ENCODE measurements at places on chromosomes 4 and X. TPM values are rescaled to one million over a fixed set of nuclear protein-coding genes. Genes with fewer than 3 reads are reported as not detected.

DNA sequence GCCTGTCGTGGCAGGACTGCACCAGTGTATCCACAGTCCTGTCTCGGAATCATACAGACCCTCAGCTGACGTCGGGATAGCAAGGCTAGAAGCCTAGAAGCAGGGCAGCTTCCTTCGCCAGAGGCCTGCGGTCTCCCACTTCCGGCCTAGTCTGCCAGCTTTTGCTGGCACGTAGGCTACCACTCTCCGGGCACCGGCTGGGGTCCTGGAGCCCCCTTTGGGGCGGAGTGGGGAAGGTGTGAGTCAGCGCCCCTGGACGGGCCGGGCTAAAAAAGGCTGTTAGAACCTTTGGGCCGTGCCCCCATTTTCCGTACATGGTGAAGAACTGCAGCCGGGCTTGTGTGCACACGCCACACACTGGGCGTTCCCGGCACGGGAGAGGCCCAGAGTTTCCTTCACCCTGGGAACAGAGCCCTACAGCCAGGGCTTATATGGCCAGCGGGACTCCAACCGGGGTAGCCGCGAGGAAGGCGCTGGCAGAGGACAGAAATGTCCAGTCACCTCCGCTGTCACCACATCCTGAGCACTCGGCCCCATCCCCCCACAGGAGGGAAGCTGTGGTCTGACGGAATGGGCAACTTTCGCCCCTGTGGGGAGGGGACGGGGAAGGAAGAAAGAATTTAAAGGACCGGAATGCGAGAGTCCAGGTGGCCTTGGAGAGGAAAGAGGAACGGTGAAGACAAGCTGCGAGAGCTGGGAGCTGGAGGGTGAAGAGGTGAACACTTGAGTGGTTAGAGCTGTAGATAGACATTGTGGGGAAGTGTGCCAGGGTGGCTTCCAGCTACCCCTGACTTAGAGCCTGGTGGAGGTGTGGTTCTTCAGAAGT lies 4.6 kb downstream of the MAGIX start:
- no peaks in the 10 kb centered on the region for H3K27me3 ChIP-seq
- no peaks in the 10 kb centered on the region for H3K36me3 ChIP-seq
- DNase-seq = peak; percentile 49

DNA sequence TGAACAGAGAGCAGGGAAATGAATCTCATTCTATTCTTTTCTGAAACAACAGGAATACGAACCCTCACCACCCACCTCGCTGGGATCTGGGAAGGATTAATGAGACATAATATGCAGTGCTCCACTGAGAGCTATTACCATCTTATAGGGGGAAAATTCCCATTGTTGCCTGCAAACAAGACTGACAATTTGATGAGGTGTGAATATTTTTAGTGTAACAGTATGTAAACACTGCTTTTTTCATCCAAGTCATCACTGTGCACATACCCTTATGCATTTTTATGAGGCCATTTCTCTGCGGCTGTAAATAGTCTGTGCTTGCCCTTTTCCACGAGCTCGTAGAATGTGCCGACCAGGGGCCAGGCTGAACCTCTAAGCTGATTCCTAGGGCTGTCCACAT lies 285.6 kb upstream of the CPEB2 start:
- no peaks in the 10 kb centered on the region for H3K36me3 ChIP-seq
- H3K4me3 ChIP-seq = no peak overlapping the region
- no peak overlapping the region for H3K27ac ChIP-seq
- DNase-seq = no peak
- no peaks in the 10 kb centered on the region for H3K4me1 ChIP-seq
- H3K27me3 ChIP-seq = no peaks in the 10 kb centered on the region

DNA sequence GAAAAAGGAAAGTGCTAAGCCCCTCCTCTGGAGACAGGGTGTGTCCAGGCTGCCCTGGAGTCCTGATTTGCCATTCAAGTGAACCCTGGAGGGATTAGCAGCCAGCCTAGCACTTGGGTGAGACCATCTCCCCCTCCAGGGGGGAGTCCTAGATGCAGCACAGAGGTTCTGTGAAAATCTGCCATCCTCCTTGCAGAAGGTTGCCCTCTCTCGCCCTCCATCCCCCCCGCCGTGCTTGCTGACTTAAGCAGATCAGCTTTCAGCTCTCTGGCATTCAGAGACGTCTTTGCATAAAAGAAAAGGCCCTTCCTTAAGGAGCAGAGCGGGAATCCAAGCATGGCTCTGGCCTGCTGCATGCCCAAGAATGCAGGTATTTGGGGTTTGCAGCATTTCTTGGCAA lies 102.1 kb upstream of the SCML1 start:
- no peak for DNase-seq
- H3K27ac ChIP-seq = no peak overlapping the region
- peaks cover 6% of the 10 kb centered on the region for H3K4me1 ChIP-seq
- H3K4me3 ChIP-seq = no peak overlapping the region

VEGFC gene
- total RNA-seq = 0.11 TPM

CSAG3 gene
- not detected for total RNA-seq

CTAG1A gene
- total RNA-seq = not detected

DNA sequence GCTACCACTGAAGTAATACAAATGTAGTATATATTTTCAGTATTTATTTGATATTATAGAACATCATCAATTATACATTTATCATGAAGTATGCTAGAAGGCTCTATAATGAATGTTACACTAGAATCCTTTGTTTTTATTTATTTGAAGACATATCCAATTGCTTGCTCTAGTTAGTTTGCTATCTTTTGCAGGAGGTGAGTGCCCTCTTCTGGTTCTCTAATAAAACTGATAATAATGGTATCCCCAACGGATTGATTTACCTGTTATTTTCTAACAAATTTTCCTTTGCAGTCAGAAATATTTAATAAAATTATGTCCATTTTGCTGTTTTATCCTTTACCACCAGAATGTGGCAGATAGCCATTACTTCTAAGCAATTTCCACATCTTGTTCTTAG lies 274.3 kb upstream of the TACR3 start:
- H3K4me3 ChIP-seq = no peak overlapping the region
- DNase-seq = no peak
- no peak overlapping the region for H3K27ac ChIP-seq
- no peaks in the 10 kb centered on the region for H3K36me3 ChIP-seq
- H3K4me1 ChIP-seq = no peaks in the 10 kb centered on the region

CCSER1 gene
- not detected for total RNA-seq

GRCh38 chrX:113548308-113549015 lies 707.8 kb upstream of the AMOT start:
- H3K27me3 ChIP-seq = no peaks in the 10 kb centered on the region
- no peaks in the 10 kb centered on the region for H3K4me1 ChIP-seq
- no peak for DNase-seq
- no peak overlapping the region for H3K27ac ChIP-seq

SYNPO2 gene
- total RNA-seq = 0.09 TPM

DNA sequence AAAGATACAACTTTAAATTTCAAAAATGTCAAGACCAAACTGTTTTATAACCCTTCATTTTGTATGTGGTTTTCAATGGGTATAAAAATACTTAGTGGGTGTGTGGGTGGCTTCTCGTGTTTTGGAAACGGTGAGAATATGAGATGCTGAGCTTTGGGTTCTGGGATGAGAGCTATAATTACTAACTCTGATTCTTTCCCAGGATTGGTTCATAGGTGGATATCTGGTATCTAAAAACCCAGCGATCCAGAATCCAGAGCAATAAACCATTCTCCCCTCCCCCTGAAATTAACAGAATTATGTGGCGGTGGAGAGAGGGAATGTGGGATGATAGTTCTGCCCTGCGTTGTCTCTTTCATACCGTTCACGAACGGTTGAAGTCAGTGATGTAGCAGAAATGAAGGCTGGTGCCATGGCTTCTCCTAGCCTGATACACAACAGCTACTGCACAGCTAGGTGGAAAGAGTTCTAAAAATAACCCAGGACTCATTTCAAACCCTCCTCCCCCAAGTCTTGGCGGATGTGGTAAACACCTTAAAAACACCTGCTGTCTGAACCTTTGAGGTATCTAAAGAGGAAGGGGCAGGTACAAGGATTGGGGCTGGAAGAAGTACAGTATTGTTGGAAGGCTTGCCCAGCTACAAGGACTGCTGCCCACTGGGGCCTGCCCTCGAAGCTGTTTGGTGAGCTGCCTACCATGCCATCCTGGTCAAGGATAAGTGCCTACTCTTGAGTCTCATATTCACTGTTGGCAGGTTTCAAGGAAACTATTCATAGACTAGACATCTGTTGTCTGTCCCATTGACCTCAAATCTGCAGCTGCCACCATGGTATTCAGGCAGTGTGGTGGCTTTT lies 44.5 kb downstream of the SEPTIN11 start:
- no peak overlapping the region for H3K27ac ChIP-seq
- peaks cover 40% of the 10 kb centered on the region for H3K4me1 ChIP-seq
- H3K27me3 ChIP-seq = peaks cover 72% of the 10 kb centered on the region

DCAF16 gene
- 41.7 TPM for total RNA-seq

- H3K27ac ChIP-seq = no peak overlapping the region
- no peaks in the 10 kb centered on the region for H3K4me1 ChIP-seq
- no peaks in the 10 kb centered on the region for H3K36me3 ChIP-seq
- no peak for DNase-seq
- no peak overlapping the region for H3K4me3 ChIP-seq
These were observed 887.1 kb upstream of the AGA start for GRCh38 chr4:178329226-178329872.

DNA sequence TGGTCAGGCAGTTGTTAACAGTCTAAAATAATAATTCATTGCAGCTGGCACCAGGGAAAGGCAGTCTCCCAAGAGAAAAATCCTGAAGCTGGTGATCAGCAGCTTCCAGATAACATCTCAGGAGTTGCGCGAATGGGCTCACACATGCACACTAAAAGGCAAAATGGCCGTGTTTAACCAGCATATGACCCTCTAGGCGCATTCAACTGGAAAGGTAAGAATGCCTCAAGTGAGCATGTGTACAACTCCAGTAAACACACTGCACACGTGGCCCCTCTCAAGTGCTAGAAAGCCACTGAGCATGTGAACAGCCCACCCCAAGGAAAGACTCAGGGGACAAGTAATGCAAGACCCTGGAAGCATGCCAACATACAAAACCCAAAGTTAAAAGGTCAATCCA lies 33.1 kb downstream of the STPG2 start:
- H3K27ac ChIP-seq = no peak overlapping the region
- no peak for DNase-seq
- peaks cover 13% of the 10 kb centered on the region for H3K27me3 ChIP-seq
- H3K4me3 ChIP-seq = no peak overlapping the region
- no peaks in the 10 kb centered on the region for H3K36me3 ChIP-seq
- H3K4me1 ChIP-seq = no peaks in the 10 kb centered on the region

GRCh38 chr4:61202638-61203435 lies 2.7 kb downstream of the ADGRL3 start:
- peaks cover 43% of the 10 kb centered on the region for H3K27me3 ChIP-seq
- no peaks in the 10 kb centered on the region for H3K4me1 ChIP-seq
- H3K36me3 ChIP-seq = no peaks in the 10 kb centered on the region
- H3K4me3 ChIP-seq = no peak overlapping the region
- H3K27ac ChIP-seq = no peak overlapping the region

DNA sequence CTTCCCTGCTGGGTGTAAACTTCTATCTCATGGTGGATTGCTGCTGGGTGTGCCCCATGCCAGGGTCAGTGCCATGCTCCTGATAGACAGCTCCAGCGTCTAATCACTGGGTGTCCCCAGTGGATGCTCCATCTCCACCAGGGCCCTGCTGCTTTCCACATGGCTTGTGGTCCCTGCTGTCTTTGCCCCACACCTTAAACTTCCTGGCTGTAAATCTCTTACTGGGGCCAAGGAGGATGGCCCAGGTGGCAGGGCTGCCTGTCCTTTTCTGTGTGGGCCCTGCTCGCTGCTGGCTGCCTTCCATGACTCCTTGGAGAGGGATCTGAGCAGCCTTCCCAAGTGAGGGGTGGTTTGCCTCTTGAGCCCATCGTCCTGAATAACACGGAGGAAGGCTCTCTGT lies 51.8 kb downstream of the RGS12 start:
- no peak for DNase-seq
- peaks cover 6% of the 10 kb centered on the region for H3K27me3 ChIP-seq
- peaks cover 17% of the 10 kb centered on the region for H3K4me1 ChIP-seq
- no peaks in the 10 kb centered on the region for H3K36me3 ChIP-seq

DNA sequence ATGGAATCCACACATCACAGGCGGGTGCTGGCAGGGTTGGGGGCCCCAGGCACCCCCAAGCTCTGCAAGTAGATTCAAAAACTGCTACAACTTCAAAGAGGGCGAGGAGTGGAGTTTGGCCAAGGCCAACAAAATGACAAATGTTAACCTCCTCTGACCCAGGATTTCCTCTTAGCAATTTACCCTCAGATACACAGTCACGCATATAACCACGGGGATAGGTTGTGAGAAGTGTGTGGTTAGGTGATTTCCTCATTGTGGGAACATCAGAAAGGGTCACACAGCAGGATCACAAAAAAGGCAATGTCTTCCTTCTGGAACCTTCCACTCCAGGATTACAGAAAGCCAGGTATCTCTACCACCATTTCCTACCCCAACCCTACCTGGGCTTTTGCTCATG lies 62.4 kb downstream of the C4orf50 start:
- no peaks in the 10 kb centered on the region for H3K36me3 ChIP-seq
- no peak overlapping the region for H3K27ac ChIP-seq
- H3K4me3 ChIP-seq = no peak overlapping the region
- no peak for DNase-seq
- H3K4me1 ChIP-seq = peaks cover 5% of the 10 kb centered on the region

DNA sequence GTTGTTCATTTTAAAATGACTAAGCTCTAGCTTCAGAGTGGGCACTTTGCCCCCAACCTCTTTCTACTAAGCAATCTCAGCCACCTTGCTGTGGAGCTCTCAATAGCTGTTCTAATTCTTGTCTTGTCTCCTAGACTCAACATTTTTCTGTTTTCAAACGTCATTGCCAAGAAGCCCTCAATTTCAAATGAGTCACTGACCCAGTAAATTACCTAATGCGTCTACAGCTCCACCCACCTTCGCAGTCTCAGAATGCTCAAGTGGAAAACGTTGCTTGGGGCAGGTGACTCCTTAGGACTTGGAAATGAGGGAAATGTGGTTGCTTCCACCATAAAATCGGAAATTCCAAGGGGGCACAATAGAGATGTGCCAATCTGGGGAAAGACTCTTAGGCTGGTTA lies 59.0 kb downstream of the ING2 start:
- H3K27ac ChIP-seq = no peak overlapping the region
- H3K4me1 ChIP-seq = no peaks in the 10 kb centered on the region
- H3K4me3 ChIP-seq = no peak overlapping the region
- no peaks in the 10 kb centered on the region for H3K36me3 ChIP-seq
- peaks cover 6% of the 10 kb centered on the region for H3K27me3 ChIP-seq
- DNase-seq = no peak

- no peaks in the 10 kb centered on the region for H3K4me1 ChIP-seq
- no peak for DNase-seq
- H3K36me3 ChIP-seq = no peaks in the 10 kb centered on the region
- H3K4me3 ChIP-seq = no peak overlapping the region
These were observed 107.9 kb downstream of the PALLD start for GRCh38 chr4:168604496-168605373.

- no peak overlapping the region for H3K27ac ChIP-seq
- no peaks in the 10 kb centered on the region for H3K27me3 ChIP-seq
- DNase-seq = no peak
- H3K4me1 ChIP-seq = no peaks in the 10 kb centered on the region
These were observed 1540.5 kb downstream of the C4orf33 start for GRCh38 chr4:130636486-130636885.

NAP1L3 gene
- 0.78 TPM for total RNA-seq

RBM47 gene
- total RNA-seq = 32.9 TPM

PPID gene
- 58.5 TPM for total RNA-seq

GRCh38 chr4:71243091-71243833 lies 95.6 kb upstream of the SLC4A4 start:
- no peak overlapping the region for H3K4me3 ChIP-seq
- no peaks in the 10 kb centered on the region for H3K27me3 ChIP-seq

Measured in activated T-helper 2 cell treated with anti-CD3 and anti-CD28 coated beads, Interferon-gamma antibody, Interleukin-2, Interleukin-4, amounts not matched to agents 10 μg/mL and 5 μg/mL and 100 μg/mL, durations not matched to agents 14 hours and 24 hours and 36 hours (primary cell).